ENCODE measurements at places on chromosomes 4 and X.

DNA sequence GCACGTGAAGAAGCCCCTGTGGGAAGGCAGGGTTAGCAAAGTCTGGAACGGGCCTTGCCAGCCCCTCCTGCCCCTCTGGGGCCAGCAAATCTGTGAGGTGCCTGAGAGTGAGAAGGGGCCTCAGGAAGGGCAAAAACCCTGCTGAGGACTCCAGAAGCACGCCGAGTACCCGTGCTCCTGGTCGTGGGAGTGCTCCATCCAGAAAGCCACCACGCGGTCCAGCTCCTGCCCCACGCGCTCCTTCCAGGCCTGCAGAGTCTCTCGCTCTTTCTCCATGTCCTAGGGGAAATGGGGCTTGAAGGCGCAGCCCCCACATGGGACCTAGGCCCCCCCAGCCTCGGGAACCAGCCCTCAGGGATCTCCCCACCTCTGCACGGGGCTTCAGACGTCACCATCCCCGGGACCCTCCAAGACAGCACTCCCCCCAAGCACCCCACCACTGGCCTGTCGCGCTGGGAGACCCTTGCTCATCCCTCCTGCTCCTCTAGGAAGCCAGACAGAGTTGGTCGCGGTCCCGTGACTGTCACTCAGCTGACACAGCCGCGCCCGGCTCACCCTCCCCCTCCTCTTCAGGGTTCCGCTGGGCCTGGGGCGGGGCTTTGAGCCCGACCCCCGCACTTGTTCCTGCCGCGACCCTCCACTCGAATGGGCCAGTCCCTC is at the start of gene RENBP:
RENBP (minus strand) TSS at position 504 of the 660 bp plus-strand sequence; CDS start at position 471, 33 bp downstream.
- no peak for DNase-seq

- DNase-seq: no peak
Observed at GRCh38 chr4:155582041-155582440, 84.6 kb upstream of the GUCY1A1 start.

GRCh38 chr4:19425146-19425545 is 826.6 kb upstream of the SLIT2 start:
- DNase-seq: peak; percentile 68

- no peak for DNase-seq
Observed at GRCh38 chrX:154348114-154348531, 26.3 kb downstream of the FLNA start.

GRCh38 chr4:184991860-184992259 is 26.4 kb upstream of the HELT start:
- no peak for DNase-seq

- no peak for DNase-seq
Observed at GRCh38 chrX:14927401-14927800, 54.2 kb downstream of the MOSPD2 start.

DNA sequence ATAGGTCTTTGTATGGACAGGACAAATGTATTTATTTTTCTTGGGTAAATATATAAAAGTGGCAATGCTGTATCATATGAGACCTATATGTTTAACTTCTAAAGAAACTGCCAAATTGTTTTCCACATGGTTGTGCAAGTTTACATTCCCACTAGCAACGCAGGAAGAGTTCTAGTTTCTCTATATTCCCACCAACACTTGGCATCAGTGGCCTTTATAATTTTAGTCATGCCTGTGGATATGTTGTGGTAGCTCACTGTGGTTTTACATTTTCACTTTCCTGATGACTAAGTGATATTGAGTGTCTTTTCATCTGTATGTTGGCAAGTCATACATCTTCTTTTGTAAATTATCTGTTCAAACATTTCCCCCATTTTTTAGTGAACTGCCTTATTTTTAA is 126.0 kb downstream of the EMCN start:
- peak; percentile 72 for DNase-seq

GRCh38 chrX:79182616-79183015 is 38.1 kb downstream of the GPR174 start:
- DNase-seq: no peak

DNA sequence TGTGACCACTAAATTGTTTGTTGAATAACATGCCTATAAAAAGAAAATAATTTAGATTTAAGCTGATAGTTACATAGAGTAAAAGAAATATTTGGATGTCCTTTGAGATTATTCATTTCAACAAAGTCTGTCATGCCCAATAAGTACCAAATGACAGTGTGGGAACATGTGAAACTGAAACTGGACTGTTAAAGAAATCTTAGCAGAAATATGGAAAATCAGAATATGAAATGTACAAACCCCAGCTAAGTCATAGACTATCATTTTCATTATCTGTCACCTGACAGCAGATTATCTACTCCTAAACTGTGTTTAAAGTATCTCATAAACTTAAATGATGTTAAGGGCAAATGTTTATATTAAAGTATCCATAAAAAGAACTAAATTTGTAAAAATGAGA is 437.8 kb upstream of the FAM241A start:
- no peak for DNase-seq

- DNase-seq: no peak
Observed at GRCh38 chr4:137648531-137648930, 116.2 kb upstream of the PCDH18 start.

DNA sequence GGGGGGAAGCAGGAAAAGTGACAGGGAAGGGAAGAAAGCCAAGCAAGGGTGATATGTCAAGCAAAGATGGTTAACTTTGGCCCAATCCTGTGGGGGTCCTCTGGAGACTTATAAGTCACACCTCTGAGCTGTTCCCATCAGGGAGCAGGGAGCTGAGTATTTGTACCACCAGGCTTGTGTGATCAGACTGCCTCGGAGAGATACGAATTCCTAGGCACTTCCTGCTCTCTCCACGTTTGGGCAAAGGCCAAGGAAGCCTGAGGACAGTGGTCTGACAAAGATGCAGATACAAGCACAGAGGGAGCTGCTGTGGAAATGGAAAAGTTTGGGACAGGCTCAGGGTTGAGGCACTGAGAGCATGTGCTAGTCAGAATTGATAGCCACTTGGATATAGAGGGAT is 10.4 kb upstream of the PPP3CA start:
- DNase-seq: peak; percentile 35

- DNase-seq: peak; percentile 82
Observed at GRCh38 chrX:69361311-69361845, 142.7 kb upstream of the NALF2 start.

- DNase-seq: peak; percentile 81
Observed at GRCh38 chrX:5051831-5052491, 1176.7 kb downstream of the NLGN4X start.

DNA sequence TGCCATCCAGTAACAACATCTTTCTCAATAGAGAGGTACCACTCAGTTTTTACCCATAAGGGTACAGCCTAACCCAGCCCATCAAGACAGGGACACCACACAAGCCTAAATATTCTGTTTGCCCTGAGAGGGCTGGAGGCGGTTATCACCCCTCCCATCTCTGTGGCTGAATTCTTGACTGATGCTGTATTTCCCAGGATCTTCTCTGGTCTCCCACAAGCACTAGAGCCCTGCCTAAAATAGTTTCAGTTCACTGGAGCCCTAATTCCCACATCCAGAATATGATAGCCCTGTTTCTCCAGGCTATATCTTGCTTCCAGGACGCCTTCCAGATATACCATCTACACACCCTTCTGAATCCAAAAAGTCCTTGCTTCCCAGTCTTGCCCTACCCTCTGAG is 91.6 kb upstream of the NMU start:
- no peak for DNase-seq

DNA sequence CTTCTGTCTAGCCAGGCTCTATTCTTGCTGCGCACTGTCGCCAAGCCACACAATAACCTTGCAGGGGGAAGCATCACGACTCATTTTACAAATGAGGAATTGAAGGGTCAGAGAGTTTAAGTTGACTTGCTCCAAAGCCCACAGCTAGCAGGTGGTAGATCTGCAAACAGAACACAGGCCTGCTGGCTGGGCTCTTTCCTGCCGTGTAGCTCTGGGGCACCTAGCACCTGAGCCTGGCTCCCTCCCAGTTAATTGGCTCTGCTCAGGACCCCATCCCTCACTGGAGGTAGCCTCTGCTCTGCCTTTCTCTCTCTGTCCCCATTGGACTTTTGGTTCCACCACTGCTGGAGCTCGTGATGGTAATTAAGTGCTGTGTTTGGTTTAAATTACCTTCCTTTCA is 98.5 kb downstream of the NSUN7 start:
- no peak for DNase-seq

DNA sequence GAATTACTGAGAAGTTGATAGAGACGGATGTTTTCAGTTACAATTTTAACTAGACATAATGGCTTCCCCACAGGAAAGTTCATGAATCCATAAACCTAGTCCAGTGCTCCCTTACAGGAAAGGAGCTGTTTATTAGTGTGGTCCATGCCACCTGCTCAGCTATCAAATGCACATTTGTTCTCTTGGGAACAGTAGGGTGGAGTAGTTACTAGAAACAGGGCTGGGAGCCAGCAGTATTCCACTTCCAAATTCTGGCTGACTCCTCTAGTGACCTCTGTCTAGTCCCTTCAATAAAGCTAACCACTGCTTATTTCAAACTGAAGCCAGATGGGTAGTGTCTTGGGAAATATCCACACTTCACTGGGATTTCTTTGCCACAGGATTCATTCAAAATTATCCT is 88.4 kb upstream of the TLL1 start:
- no peak for DNase-seq

GRCh38 chrX:13489454-13489853 is 79.9 kb upstream of the EGFL6 start:
- peak; percentile 18 for DNase-seq

GRCh38 chrX:153806999-153807575 is 12.6 kb downstream of the SSR4 start:
- no peak for DNase-seq

DNA sequence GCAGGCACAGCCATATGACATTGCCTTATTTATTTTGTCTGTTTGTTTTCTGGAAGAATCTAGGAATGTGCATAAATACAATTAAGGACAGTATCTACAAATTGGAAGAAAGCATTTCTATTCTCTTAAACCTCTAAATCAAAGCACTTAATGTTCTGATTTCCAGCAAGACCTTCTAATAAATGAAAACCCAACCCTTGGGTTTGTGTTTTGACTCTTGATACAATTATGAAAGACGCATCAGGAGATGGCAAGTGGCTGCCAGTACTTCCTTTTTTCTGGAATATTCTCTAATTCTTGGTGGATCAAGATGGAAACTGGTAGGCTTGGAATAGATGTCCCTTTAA is 437 bp upstream of the CPE start:
- DNase-seq: no peak

- no peak for DNase-seq
Observed at GRCh38 chrX:105823092-105823455, 735 bp downstream of the NRK start.

DNA sequence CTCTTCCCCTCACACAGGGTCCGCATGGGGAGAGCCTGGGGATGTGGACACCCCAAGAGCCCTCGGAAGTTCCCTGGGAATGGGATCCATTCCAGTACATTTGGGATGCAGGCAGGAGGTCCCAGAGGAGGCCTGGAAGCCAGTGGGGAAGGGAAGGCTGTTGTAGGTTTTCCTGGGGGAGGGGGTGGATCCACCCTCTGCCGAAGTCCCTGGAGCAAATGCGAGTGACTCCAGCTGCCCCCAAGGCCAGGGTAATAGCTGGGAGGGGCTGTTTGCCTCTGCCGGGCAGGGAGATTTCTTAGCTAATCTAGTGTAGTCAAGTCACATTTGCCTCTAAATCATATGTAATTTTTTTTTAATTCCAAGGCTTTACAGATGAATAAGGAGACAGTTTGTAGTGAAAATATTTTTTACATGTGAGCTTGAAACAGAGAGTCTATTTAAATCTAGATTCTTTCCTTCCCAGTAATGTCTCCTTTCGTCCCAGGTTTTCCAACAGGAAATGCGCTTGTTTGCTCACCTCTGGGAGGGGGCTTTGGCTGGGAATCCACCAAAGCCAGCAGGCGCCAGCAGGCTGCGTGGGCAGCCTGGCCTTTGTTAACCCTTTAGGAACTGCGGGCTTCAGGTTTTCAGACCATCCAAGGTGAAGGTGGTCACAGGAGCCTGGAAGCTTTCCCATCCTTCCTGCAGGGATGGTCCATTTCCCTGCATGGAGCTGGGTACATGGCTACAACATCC is 26.8 kb downstream of the SH3TC1 start:
- no peak for DNase-seq

- peak; percentile 50 for DNase-seq
Observed at GRCh38 chr4:123398066-123398852, 1.7 kb downstream of the SPRY1 start.

DNA sequence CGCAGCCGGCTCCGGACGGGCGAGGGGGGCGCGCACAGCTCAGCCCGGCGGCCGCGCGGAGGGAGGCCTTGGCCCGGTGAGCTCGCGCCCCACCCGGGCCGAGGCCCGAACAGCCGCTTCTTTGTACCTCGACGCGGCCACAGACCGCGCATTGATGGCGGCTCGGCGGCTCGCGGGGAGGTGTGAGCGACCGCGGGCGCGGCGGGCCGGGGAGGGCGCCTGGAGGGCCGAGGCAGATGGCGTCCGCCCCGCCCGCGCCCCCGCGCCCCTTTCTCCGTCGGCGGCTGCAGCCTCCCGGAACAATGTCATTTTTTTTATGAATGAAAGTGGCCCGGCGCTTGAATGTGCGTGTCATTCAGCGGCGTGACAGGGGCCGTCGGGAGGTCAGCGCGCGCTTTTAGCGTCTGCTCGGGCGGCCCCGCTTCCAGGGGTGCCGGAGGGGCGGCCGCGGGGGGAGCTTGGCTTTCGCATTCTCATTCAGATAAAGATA is 1.8 kb downstream of the FGFR3 start:
- no peak for DNase-seq

DNA sequence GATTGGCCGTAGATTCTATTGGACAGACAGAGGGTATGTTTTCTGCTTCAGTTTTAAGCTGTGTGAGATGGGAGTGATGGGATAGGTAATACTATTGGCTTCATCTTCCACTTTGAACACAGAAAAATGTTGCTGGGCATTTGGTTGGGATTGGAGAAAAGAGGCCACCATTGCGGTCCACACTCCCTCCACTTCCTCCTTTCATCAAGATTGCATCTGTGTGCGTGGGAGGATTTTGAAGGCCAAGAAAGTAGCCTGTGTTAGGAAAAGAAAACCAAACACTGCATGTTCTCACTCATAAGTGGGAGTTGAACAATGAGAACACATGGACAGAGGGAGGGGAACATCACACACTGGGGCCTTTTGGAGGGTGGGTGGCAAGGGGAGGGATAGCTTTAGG is 56.4 kb downstream of the EGF start:
- DNase-seq: no peak

- DNase-seq: no peak
Observed at GRCh38 chr4:36285784-36286480, 4.5 kb downstream of the DTHD1 start.

GRCh38 chr4:118354913-118355312 is 2.1 kb upstream of the PRSS12 start:
- DNase-seq: no peak

DNA sequence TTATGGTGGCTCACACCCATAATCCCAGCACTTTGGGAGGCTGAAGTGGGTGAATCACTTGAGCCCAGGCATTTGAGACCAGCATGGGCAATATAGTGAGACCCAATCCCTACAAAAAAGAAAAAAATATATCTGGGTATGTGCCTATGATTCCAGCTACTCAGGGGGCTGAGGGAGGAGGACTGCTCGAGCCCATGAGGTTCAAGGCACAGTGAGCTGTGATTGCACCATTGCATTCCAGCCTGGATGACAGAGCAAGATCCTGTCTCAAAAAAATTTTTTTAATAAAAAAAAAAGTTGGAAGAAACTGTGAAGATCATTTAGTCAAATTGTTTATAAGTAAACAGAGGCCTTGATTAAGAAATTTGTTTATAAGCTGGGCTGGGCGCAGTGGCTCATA is 39.7 kb downstream of the KLHL8 start:
- peak; percentile 24 for DNase-seq
